ENCODE measurements at places on chromosomes 1 and 21. TPM values are rescaled to one million over a fixed set of nuclear protein-coding genes. Genes with fewer than 3 reads are reported as not detected.

Gene ATP8B2
- total RNA-seq: 49.4 TPM

Gene OLFML3
- not detected for total RNA-seq

Gene RIPPLY3
- total RNA-seq: 0.26 TPM

Gene SLC37A1
- total RNA-seq: 23.0 TPM

Measured in activated CD4-positive, alpha-beta T cell treated with anti-CD3 and anti-CD28 coated beads, Interleukin-2, amount 10 ng/mL, durations not matched to agents 24 days and 14 days (primary cell).